ENCODE measurements at places on chromosomes 1 and 21.

DNA sequence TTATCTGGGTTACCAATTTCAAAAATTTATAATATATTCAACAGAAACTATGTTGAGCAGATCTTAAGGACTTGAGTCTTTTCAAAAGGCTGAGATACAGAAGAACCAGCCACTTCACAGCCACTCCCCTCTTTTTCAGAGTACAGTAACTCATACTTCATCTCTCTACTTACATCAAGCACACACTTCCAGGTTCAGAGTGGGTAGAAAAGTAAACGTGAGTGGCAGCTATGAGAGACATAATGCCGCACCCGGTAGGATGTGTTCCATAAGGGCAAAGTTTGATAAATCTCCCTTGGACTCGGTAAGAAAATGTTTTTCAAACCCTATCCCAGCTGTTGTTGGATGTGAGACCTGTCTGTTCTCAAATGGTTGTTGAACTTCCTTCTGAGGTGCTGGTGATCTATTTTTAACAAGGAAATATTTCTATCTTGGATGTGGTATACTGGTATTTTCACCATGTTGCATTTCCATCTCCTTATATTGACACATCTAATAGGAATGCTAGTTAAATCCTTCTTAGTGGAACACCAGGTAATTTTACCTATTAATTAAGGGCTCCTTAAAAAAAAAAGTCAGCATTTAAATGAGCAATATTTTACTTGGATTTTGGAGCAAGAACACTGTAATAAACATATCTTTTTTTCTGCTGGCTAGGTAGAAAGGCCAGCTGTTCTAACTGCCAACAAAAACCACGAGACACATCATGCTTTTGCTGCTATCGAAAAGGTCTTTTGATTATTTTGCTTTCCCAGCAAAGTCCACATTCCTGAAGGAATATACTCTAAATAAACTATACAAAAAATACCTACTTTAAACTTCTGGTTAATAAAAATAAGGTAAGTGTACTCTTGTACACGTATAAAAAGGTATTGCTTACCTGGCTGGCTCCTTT lies 28.2 kb downstream of the CNN3 start:
- DNase-seq = no peak

- DNase-seq = no peak
Observed at GRCh38 chr1:93784538-93784937, 94.5 kb downstream of the DNTTIP2 start.

- DNase-seq = no peak
Observed at GRCh38 chr21:43879348-43880110, 14.5 kb downstream of the AGPAT3 start.

GRCh38 chr1:25716320-25716719 lies 83.7 kb upstream of the SELENON start:
- DNase-seq = no peak

GRCh38 chr21:25577424-25578055 lies 29.7 kb downstream of the MRPL39 start:
- DNase-seq = no peak

GRCh38 chr1:61426254-61426653 lies 298.7 kb downstream of the TM2D1 start:
- no peak for DNase-seq

- DNase-seq = no peak
Observed at GRCh38 chr1:54159733-54160316, 7.0 kb upstream of the CDCP2 start.

GRCh38 chr1:68745011-68745410 lies 248.1 kb upstream of the DEPDC1 start:
- no peak for DNase-seq

DNA sequence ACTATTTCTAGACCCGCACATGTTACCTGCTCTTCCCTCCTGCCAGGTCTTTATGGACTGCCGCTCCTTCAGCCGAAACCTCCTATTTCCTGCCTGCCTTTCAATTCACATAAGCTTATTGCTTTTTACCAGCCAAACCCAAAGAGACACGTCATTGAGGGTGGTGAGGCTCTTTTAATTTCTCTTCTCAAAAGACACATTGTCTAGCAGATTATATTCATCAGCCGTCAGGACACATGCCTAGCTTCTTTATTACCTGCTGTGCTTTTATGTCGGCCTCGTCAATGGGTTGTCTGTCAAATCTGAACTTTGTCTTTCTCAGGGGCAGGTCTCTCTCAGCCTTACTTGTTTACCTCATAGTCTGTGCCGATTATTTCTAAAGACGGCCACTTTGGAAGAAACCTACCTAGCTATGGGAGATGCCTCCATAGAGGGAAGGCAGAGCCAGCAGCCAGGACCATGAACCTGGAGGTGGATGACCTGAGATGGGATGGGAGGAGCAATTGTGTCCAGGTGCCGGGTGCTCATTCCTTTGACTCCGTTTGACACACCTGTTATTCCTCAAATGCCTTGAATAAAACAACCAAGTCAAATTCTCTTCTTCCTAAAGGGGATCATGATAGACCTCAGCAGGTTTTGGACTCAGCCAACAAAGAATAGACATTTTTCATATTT lies 42.0 kb downstream of the ZBTB18 start:
- no peak for DNase-seq

GRCh38 chr1:85563139-85563538 lies 17.4 kb upstream of the CCN1 start:
- no peak for DNase-seq

DNA sequence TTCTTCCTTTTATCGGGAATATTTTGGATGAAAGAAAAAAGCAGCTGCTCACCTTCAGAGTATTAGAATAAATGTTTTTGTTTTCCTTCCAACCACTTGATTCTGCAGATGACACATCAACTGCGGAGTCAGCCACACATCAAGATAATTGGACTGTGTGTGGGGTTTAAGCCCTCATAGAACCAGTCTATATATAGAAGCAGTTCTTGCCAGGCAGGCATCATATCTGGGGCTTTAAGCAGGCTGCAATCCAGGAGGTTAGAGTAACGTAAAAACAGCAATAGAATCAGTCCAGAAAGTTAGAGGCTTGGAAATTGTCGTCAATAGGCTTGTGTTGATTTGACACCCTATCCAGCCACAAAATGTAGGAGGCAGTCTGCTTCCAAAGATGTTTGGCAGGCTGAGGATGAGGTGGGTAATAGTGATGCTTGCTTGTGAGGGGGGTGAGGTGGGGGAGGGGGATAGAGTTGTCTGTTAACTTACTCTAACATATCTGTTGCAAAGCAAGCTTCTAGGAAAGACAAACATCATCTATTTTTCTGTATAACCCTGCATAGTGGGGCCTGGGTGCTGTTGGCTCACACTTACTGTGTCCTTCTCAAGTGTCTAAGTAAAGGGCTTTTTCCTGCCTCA lies 64.8 kb downstream of the PEX14 start:
- DNase-seq = no peak

DNA sequence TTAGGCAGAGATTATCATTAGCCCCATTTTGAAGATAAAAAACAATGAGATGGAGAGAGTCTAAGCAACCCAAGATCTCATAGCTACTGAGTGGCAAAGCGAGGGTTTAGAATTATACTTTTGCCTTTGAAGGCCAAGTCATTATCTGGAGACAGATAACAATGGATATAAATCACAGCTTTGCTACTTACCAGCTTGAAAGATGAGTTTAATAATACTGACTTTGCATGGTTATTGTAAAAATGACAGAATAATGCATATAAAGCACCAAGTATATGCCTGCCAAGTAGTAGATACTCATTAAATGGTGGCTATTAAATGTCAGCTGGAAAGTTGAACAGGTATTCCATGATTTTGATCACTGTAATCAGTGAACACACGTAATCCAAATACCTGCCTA lies 241.6 kb upstream of the SGIP1 start:
- DNase-seq = no peak

GRCh38 chr1:151475175-151475574 lies 15.9 kb upstream of the POGZ start:
- DNase-seq = no peak

DNA sequence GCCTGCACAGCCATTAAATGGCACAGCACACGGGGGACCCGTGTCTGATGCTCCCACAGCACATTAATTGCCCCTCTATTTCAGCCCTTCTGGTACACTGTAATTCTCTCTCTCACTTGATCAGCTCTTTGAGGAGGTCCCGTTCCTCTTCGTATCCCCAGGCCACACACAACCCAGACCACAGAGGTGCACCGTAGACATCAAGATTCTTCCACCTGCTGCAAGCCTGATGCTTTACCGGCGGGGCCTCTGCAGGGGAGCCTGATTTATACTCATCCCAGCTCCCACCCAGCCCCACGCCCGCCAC lies 759 bp downstream of the SMYD3 start:
- no peak for DNase-seq

DNA sequence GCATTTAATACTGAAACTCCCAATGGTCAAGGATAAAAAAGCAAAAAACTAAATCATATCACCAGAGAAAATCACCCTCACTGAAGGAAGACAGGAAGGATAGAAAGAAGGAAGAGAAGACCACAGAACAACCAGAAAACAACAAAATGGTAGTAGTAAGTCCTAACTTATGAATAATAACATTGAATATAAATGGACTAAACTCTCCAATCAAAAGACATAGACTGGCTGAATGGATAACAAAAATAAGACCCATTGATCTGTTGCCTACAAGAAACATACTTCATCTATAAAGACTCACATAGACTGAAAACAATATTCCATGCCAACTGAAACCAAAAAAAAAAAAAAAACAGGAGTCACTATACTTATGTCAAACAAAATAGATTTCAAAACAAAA lies 347.7 kb downstream of the NCAM2 start:
- DNase-seq = no peak

- no peak for DNase-seq
Observed at GRCh38 chr1:219587401-219587800, 25.5 kb downstream of the ZC3H11B start.
